ENCODE measurements at places on chromosomes 16 and 17. TPM values are rescaled to one million over a fixed set of nuclear protein-coding genes. Genes with fewer than 3 reads are reported as not detected.
A peak's percentile ranks its signal among the peaks of the same experiment; 100 is the strongest.

DNA sequence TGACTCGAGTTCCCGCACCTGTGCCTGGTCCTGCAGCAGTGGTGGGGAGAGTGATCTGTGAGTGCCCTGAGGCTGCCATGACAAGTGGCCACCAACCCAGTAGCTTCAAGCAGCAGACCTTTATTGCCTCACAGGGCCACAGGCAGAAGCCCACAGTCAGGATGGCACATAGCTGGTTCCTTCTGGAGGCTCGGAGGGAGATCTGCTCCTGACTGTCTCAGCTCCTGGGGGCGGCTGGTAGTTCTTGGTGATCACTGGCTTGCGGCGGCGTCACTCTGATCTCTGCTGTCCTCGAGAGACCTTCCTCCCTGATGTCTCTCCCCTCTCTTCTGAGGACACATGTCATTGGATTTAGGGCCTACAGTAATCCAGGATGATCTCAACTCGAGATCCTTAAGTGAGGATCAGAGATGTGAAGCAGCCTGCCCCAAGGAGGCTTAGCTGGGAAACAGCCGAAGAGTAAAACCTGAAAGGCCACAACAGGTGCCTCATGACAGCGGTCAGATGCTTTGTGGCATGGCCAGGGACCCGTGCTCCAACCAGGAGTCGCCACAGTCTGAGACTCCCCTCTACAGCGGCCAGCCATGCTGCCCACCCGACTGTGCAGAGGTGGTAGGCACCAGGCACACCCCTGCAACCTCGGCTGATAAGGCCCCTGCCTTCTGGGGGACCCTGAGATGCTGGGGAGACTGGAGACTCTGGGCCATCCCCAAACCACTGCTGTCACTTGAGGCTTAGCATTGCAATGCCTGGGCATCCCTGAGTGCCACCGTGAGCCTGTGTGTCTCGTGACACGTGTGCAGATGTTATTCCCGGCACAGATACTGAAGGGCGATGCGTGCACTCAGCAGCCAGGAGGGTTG, 30.0 kb upstream of the SLC38A10 start:
- DNase-seq, result peak; percentile 79

- DNase-seq, result no peak
These were observed 35.9 kb upstream of the GHDC start for GRCh38 chr17:42230225-42230624.

RNF157 gene
- 142 TPM for total RNA-seq

IGSF6 gene
- total RNA-seq, result 0.41 TPM

GRCh38 chr16:20393801-20394577, 10.5 kb downstream of the PDILT start:
- no peak for DNase-seq

DNA sequence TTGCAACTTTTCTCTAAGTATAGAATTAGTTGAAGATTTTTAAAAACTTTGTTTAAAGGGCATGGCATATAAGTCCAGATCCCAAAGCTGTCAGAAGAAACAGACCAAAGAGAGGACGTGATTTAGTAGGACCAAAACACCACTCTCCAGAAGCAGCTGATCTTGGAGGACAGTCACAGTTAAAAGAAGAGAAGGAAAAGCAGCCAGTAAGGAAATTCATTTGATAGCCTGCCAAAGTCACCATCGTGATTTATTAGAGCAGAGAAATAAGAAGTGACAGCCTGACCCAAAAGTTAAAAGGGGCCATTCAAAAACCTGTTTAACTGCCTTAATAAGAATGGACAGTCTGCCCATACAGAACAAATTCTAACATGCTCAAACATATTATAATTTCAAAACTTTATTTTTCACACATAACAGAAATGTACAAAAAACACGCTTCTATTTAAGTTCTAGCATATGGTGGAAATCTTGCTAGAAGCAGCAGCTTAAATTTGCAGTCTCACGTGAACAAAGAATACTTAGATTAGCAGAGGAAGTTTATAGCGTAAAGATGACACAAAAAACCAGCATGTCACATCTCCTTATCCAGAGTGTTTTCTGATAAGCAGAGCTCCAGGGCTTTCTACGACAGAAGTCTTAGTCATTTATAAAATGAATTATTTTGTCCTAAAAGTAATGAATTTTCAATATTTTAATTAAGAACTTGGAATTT, 37.2 kb downstream of the TXNDC11 start:
- DNase-seq, result no peak

DNA sequence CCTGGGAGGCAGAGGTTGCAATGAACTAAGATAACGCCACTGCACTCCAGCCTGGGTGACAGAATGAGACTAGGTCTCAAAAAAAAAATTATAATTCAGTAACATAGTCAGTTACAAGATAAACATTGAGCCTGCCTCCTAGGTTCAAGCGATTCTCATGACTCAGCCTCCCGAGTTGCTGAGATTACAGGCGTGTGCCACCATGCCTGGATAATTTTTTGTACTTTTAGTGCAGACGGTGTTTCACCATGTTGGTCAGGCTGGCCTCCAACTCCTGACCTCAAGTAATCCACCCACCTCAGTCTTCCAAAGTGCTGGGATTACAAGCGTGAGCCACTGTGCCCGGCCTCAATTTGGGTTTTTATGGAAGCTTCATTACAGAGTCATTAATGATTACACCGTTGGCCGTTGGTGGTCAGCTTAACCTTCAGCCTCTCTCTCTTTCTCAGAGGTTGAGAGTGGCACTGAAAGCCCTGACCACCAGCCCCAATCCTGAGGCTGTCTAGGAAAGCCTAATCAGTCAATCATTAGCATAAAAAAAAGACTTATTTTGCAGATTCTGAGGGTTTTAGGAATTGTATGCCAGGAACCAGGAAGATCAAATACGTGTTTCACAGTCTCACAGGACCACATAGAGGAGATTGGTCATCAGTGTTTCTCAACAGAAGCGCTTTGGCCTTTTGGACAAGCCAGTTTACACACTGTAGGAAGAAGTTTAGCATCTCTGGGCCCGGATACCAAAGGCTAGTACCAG, 1.3 kb upstream of the LRRC37A3 start:
- DNase-seq, result no peak

RGS9 gene
- total RNA-seq, result 4.3 TPM

- no peak for DNase-seq
These were observed 7.6 kb downstream of the NOL11 start for GRCh38 chr17:67725373-67725791.

DNA sequence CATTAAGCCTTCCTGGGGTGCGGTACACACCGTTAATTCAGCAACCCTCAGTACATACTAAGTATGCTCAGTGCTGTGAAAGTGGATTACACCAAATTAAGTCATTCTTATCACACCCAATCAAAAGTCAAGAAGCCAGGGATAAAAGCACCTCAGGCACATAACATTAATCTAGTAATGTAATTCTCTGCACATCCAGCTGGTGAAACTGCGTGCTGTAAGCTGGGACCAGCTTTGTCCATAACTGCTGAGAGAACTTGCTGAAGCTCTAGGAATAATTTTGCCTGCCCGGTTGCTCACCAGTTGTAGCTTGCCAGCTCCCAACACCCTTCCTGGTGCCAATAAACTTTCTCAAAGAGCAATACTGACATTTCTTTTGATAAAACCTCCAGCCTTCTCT, 44.9 kb downstream of the SLC47A1 start:
- no peak for DNase-seq

NPIPA5 gene
- 16.7 TPM for total RNA-seq

DNA sequence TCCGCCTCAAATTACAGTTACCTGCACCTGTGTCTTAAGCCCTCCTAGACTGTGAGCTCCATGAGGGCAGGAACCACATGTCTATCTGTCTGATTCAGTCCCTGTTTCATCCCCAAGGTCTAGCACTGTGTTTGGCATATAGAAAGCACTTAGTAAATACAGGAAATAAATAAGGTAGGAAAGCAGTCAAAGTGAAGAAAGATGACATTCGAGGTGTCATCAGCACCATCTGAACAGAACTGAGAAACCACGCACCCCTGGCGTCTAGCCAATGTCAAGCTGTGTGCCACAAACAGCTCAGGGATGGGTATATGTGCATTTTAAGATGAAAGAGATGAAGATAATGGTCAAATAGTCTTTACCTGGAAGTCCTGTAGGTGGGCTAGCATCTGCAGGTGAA, 79.6 kb upstream of the ATP2A3 start:
- DNase-seq, result no peak

- no peak for DNase-seq
These were observed 35.5 kb upstream of the ETV4 start for GRCh38 chr17:43581613-43582012.

NTN1 gene
- 1.2 TPM for total RNA-seq

DNA sequence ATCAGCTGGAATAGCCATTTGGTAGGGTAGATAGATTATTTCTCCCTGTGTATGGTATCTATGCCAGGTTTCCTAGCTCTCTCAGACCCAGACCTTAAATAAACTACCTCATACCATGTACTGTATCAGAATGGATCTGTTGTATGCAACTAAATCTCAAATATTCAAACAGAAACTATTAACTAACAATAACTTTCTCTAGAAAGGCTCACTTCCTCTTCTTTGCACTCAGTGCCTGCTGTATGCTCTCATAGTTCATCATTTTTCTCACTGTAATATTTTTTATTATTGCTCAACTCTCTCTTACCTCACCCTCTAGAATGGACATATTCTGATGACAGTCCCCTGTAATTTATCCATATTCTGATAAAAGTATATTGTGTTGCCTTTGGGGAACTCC, 182.4 kb downstream of the TOX3 start:
- DNase-seq, result no peak

MPP3 gene
- 0.12 TPM for total RNA-seq

- no peak for DNase-seq
These were observed 15.6 kb upstream of the AURKB start for GRCh38 chr17:8225813-8226535.

GRCh38 chr16:24925163-24925562, 79.4 kb downstream of the SLC5A11 start:
- no peak for DNase-seq

C17orf113 gene
- total RNA-seq, result 0.86 TPM

- peak; percentile 79 for DNase-seq
These were observed 14.9 kb upstream of the DDX19A start for GRCh38 chr16:70331588-70332358.

SMTNL2 gene
- total RNA-seq, result 110 TPM

DRC3 gene
- total RNA-seq, result 0.25 TPM

DNA sequence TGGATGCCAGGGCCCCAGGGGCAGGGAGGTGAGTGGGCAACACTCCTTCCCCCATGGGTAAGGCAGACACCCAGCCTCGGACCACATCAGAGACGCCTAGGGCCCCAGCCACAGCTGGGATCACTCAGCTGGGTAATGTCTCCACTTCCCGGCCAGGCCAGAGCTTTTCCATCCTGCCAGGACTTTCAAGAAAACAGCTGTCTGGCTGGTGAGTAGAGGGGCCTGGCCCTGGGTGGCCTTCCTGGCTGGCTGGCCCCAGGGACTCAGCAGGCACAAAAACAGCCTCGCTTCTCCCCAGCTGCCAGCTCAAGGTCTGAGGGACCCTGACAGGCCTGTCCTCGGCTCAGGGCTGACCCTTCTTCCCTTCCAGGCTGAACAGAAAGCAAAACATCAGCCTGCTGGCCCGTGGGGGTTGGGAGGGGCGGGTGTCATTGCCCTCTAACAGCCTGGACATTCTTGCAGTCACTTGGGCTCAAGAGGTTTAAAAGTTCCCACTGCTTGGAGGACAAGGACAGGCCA, 45.3 kb upstream of the JPH3 start:
- no peak for DNase-seq

AARSD1 gene
- total RNA-seq, result 30.1 TPM

SCNN1G gene
- total RNA-seq, result not detected

- no peak for DNase-seq
These were observed 21.6 kb upstream of the ATP2A3 start for GRCh38 chr17:3985846-3986245.

DNA sequence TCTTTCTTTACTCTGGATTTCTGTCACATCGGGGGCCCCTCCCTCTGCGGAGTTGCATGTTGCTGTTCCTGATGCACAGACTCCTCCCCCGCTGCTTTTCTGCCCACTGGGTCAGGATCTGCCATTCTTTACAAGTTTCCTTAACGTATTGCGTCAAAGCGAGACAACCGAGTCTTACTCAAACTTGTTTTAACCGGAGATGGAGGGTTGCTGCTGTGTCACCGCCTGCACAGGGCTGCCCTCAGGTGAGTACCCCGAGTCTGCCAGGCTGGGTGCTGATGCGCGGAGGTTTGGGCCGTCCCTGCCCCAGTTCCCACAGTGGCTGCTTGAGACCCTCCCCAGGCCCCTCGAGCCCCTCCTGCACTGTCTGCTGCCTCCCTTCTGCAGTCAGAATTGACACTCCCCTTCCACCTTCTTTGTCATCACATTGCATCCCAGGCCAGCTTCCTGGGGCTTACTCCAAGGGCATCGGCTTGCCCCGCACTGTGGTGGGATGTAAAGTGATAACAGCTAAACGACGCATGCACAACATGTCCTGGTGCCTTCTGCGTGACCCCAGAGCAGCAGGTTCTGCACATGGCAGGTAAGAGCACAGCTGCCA, 19.3 kb downstream of the CARHSP1 start:
- no peak for DNase-seq

GRCh38 chr16:89511374-89511773, 3.2 kb downstream of the SPG7 start:
- no peak for DNase-seq

DNA sequence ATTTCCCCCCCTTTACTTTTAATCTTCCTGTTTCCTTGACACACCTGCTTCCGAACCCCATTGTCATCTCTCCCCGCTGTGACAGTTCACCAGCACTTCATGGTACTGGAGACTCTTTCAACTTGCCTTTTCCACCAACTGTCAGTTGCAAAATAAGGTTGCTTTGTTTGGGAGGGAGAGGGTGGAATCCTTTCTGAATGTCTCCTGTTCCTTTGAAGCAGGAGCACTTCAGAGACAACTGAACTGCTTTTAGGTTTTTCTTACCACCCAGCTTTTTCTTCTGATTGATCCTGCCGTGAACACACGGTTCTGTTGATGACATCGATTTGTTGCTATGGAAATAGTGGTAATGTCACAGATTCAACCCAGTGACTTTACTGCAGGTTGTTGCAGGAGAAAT, 42.0 kb downstream of the RPA1 start:
- no peak for DNase-seq

DNA sequence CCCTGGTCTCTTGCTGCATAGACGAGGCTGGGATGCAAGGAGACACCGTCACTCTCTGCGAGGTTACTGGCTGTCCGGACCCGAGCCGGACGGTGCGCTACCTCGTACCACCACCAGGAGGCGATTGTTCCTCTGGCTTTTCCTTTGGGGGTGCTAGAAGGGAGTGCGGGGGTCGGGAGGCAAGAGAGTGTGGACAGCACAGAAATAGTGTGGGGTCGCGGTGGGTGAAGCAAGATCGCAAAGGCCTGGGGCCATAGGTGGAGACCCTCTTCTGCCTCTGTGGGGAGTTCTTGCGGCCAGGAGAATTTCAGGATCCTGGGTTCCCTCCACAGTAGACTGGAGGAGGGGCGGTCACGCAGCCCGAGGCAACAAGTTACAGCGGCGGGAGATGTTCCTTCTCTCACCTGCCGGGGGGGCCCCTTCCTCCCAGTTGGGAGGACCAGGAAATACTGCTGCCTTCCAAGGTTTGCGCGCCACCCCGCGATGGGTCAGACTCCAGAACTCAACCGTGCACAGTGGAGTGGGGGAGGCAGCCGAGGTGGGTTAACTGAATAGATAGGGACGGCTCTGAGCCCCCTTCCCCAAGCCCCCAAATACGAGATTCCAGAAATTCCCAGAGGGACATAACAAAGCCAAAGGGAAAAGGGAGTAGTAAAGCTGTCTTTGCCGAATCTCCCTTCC, 6.9 kb downstream of the PHOSPHO1 start:
- no peak for DNase-seq

- DNase-seq, result no peak
These were observed 398.6 kb downstream of the CPPED1 start for GRCh38 chr16:12405089-12405488.
